ENCODE measurements at places on chromosomes 2 and 18.

DNA sequence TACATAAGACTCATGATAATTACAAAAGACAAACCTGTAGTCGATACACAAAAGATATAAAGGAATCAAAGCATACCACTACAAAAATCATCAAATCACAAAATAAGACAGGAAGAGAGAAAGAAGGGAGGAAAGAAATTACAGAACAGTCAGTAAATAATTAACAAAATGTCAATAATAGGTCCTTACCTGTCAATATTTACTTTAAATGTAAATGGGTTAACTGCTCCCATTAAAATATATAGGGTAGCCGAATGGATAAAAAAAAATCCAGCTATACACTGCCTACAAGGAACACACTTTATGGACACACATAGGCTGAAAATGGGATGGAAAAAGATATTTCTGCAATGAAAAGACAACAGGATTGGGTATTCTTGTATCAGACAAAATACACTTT is 163.7 kb downstream of the PIEZO2 start:
- no peak for DNase-seq

DNA sequence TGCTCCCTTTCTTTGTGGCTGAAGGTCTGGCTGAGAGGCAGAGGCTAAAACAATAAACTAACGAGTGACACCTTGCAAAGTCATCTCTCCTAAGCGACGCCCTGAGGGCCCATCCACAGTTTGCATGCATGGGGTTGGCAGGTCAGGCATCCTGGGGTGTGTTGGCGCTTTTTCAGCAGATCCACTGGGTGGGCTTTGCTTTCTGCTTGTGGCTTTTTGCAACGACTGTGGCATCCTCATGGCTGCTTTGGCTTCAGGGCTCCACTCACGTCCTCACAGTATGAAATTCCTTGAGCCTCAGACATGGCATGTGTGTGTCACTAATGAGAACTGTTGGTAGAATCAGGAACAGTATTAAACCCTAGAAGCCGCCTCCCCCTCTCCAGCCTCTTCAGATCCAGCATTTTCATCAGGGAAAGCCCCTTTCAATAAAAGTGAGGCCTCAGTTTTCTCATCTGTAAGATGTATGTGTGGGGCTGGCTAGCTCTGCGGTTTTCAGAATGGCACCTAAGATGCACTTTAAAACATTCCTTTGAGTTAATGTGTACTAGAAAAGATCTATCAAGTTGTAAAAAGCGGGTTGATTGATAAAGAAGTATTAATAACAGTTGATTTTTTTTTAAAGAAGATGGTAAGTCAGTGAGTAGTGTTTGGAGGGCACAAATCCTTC is 72.5 kb downstream of the SH3BP4 start:
- no peak for DNase-seq

GRCh38 chr2:211963969-211964368 is 574.6 kb downstream of the ERBB4 start:
- DNase-seq = no peak

- DNase-seq = no peak
Observed at GRCh38 chr18:46630991-46631390, 26.0 kb downstream of the LOXHD1 start.

DNA sequence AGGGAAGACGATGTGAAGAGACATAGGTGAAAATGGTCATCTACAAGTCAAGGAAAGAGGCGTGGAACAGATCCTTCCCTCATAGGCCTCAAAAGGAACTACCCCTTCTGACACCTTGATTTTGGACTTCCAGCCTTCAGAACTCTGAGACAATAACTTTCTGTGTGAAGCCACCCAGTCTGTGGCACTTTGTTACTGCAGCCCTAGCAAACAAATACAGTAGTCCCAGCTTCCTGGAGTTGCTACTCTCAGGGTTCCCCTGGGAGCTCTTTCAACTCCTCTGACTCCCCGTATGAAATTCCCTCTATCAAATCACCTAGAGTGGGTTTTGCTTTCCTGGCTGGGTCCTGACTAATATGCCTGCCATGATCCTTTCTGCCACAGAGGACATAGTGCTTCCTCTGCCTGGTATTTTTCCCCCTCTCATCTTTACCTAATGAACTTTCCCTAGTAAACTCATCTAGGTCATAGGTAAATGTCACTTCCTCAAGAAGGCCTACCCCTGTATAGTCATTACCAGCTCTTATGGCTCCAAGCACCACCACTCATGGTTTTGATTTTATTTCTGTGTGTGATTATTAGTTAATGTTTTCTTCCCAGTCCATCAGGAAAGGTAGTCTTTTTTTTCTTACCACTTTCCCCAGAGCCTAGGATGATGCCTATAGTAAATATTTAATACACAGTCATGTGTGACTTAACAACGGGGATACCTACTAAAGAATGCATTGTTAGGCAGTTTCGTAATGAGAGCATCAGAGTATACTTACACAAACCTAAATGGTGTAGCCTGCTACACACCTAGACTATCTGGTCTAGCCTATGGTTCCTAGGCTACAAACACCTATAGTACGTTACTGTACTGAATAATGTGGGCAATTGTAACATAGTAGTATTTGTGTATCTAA is 111.5 kb upstream of the LGALSL start:
- DNase-seq = no peak

DNA sequence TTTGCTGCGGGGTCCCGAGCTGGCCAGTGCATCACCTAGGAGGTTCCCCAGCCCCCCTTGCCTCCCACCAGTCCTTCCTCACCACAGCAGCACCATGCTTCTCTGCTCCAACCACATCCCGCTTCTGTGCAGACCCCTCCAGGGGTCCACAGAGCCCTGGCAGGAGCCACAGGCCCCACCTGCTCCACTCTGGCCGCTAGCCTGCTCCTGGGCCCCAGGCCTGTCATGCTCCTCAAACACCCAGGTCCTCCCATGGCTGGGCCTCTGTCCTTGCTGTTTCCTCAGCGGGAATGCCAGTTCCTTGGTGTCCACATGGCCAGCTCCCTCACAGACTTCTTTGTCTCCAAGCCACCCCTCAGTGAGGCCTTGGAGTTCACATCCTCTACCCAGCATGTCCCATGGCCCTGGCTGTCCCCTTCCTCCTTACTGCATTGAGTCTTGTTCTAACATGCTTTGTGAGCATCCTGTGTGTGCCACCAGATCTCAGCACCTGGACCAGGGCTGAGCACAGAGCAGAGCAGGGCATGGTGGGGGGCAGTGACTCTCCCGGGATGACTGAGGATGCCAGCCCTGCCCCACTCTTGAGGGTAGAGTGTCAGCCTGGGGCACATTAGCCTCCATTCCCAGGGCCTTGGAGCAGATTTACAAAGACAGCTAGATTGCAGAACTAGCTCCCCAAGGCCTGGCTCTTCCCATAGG is 201.0 kb upstream of the HS6ST1 start:
- no peak for DNase-seq

- no peak for DNase-seq
Observed at GRCh38 chr18:77765468-77765867, 515.8 kb downstream of the GALR1 start.
